NCI-H526 treated with DMSO at 0.1 percent for 48 hours (cell line): ENCODE measurements at places on chromosomes 4 and X.

DNA sequence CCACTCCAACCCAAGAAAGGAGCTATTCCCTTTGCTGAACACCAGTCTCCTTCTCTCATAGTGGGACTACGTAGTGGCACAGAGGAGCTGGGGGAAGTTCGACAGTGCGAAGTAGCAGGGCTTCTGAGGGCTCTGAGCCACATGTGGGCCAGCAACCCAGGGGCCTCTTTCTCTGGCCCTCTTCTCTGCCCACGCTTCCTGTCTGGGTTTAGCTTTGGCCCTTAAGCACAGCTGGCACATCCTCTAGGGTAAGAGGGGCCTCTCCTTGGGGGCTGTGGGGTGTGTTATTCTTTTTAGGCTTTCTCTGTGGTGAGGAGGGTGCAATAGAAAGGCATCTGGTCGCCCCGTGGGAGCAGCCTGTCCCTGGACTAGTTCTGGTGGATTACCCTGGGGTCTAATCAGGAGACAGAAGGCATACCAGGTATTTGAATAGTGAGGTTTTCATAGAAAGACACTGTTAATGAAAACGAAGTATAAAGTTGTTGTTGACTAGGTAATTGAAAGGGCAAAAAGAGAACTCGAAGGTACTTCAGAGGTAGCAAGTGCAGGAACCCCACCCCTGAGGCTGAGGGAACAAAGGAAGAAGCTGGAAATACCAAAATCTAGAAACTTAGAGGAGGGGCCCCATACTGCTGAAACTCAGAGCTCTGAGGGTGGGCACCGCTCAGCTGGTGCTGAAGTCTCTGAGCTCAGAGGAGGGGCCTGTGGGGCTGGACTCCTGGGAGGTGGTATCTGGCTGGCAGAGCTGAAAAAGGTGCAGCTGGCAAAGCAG lies 151.9 kb upstream of the RPS6KA3 start:
- DNase-seq = no peak

DNA sequence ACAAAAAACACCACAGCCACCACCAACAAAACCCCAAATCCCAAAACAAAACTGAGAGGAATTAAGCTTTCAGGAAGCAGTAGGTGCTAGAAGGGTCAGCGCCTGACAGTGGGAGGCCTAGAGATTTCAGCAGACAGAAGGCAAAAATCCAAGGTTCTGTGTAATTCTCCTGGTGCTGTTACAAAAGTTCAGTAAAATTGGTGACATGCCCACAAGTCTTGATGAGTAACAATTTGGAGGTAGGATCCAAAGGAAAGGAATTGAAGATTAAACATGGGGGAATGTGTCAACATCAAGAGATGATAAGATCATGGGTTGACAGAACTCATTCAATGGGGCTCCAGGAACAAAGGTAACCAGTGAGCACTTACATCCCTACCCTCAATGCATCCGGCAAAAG lies 653.8 kb upstream of the CPEB2 start:
- DNase-seq = no peak

GRCh38 chr4:242121-242848 lies 63.0 kb downstream of the ZNF732 start:
- DNase-seq = peak; percentile 48

DNA sequence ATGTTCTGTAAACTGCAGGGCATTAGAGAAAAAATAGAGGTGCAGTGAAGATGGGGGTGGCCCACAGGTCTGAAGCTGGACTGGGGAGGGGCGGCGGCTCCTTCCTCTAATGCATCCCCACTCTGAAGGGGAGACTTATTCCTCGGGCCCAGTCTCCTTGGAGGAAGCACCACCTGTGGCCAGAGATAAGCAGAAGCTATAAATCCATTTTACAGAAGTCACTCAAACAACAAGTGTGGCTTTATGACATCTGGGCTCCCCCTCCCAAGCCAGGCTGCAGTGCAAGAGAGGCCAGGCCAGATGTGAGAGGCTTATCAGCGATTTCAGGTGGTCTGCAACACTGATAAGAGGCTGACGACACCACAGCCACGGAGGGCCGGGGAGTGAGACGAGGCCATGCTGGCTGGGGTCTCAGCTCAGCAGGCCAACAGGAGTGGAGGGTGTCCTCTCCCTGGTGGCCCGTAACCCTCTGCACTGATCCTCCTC lies 15.8 kb downstream of the CYTL1 start:
- no peak for DNase-seq

- no peak for DNase-seq
These were observed 48.4 kb downstream of the BCORL1 start for GRCh38 chrX:130030826-130031225.

- DNase-seq = no peak
These were observed 75.4 kb upstream of the C4orf50 start for GRCh38 chr4:6093671-6094070.

- no peak for DNase-seq
These were observed 237.8 kb downstream of the LDB2 start for GRCh38 chr4:16660656-16661055.

GRCh38 chr4:189809241-189809735 lies 131.4 kb upstream of the FRG1 start:
- no peak for DNase-seq

GRCh38 chrX:10897768-10898167 lies 213.4 kb upstream of the HCCS start:
- DNase-seq = no peak

- DNase-seq = no peak
These were observed 301.1 kb downstream of the ARHGAP24 start for GRCh38 chr4:85776096-85776495.

DNA sequence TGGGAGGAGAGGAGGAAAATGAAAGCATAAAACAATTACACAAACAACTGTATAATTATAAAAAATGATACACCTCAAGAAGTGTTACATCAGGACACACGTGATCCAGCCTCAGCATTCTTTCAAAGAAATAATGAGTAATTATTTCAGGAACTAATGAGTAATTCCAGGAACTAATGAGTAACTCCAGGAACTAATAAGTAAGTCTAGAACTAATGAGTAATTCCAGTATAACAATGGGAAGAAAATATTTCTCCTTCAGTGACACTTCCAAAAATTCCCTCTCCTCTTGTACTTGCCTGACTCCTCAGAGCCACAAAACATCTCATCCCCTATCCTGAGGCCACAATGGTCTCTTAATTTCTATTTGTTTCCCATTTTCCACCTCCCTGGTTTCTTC lies 63.5 kb upstream of the COL25A1 start:
- DNase-seq = no peak

- no peak for DNase-seq
These were observed 295.3 kb downstream of the ARHGAP10 start for GRCh38 chr4:148027201-148027600.

DNA sequence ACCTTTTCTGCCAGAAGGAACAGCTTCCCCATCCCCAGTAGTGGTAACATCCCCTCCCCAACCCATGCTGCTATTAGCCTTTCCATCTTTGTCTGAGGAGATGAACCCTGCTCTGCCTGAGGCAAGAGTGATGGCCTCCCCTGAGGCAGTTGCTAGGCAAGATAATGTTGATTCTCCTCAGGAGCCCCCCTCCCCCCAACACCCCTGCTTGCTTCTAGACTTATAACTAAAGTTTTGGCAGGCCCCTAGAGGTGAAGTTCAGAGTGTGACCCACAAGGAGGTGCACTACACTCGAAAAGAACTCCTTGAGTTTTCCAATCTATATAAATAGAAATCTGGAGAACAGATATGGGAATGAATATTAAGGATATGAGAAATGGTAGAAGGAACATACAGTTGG lies 962.5 kb downstream of the ADGRL3 start:
- DNase-seq = no peak
